ENCODE measurements at places on chromosomes 2 and 18.

DNA sequence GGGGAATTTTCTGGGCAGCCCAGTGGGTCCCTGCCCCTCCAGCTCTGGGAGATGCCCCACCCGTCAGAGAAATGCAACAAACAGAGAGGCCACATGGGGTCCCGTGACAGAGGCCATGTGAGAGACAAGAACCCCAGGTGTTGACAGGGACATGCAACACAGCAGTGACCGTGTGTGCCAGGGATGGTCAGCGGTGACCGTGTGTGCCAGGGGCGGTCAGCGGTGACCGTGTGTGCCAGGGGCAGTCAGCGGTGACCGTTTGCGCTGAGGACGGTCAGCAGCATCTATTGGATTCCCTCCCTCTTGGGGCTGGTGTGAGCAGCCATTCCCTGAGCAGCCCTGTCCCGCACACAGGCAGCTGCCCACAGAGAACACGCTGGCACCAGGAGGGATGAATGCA lies 146.6 kb upstream of the OTOS start:
- no peak for DNase-seq

GRCh38 chr2:99101697-99102096 lies 39.8 kb upstream of the C2orf15 start:
- DNase-seq = no peak

DNA sequence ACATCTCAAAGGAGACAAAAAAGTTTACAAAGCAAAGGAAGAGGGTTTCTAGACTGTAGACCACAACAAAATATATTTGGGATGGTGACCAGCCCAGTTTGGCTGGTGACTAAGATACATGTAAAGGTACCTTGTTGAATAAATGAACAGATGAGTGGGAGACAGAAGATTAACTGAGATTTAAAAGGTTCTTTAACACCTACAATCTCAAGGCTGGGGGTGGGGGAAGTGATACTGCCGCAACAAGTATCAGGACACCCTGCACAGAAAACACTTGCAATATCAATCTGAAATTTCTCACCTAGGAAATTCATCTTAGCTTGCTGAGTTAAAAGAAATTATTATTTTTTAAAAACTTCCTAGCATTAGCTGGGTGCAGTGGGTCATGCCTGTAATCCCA lies 8.3 kb downstream of the RNF149 start:
- DNase-seq = no peak

DNA sequence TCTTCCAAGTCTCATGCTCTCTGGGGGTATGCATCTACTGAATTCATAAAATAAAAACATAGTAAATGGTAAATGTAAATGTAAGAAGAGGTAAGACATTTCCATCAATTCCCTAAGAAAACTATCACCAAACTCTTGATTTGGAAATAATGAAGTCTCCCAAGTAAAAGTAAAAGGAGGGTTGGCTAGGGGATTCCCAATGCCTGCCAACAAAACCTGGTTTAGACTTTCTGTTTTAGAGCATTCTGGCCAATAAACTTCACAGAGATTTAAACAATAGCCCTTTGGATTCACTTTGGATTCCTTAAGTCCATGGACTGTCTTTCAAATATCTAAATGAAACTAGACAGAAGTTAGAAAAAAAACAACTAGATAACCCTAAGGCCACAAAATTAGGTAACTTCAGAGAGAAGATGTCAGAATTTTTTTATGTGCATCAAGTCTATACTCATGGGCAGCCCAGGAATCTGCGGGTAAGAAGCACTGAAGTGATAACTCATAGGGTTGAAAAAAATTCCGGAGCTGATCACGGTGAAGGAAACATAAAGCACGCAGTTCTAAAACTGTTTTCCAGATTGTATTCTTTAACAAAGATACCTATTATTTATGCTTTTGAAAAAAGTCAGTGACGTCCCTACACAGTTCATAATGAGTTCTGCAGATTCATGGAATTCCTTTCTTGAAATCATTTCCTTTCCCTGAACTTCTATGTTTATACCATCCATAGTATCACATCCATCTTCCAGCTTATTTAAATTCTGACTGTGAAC lies 263.6 kb downstream of the AFF3 start:
- DNase-seq = no peak

GRCh38 chr2:74921236-74921736 lies 37.2 kb upstream of the POLE4 start:
- no peak for DNase-seq

DNA sequence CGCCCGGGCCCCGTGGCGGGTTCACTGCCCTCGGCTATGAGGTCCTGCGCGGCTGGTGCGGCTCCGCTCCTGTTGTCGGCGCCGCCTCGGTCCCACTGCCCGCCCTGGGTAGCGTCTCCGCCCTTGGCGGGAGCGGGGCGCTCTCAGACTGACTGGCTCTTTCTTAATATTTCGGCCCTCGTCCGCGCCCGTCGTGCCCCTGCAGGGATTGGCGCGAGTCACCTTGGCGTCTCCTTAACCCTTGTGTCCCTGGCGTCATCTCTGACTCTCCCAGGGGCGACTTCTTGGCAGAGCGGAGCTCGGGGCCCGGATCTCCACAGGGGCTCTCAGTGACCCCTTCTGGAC lies 1.3 kb downstream of the PTMA start:
- no peak for DNase-seq

DNA sequence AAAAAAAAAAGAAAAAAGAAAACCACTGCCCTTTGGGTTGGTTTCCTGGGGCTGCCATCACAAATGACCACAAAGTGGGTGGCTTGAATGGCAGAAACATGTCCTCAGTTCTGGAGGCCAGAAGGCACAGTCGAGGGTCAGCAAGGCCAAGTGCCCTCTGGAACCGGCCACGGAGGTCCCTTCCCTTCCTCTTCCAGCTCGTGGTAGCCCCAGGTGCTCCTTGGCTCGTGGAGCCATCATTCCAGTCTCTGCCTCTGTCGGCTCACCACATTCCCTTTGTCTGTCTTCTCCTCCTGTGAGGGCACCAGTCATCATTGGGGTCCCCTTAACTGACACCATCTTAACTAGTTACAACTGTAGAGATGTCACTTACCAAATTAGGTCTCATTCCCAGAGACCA lies 8.5 kb upstream of the NFATC1 start:
- no peak for DNase-seq

GRCh38 chr2:56047136-56047535 lies 123.6 kb upstream of the EFEMP1 start:
- no peak for DNase-seq

DNA sequence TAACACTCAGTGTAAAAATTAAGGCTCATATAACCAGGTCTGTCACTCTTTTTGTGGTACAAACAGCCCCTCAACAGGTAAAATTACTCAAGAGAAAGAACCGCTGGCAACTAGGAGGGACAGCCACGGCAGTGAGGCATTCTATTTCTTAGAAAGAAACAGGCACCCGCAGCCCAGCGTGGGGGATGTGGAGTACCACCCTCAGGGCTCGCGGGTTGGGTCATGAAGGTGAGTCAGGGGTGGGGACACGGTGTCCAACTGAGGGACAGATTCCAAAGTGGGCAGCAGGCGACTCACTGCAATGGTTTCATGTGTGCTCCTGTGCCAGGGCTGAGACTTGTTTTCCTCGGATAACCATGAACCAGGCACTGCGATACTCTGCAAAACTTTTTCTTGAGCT lies 129.4 kb downstream of the DTNB start:
- no peak for DNase-seq

DNA sequence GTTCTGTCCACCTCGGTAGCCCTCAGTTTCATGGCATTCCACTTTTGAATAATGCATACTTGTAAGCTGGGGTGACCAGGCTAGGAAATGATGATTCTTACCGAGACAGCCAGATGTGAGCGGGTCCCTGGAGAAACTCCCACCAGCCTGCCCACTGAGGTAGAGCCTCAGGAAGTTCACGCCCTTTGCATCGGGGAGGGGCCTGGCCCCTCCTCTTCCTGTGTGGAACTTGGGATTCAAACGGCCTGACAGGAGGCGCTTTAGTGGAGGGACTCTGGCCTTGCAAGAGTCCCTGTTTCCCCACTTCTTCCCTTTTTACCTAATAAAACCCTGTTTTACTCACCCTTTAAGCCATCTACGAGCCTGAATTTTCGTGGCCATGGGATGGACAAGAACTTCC lies 44.6 kb downstream of the MRO start:
- no peak for DNase-seq

DNA sequence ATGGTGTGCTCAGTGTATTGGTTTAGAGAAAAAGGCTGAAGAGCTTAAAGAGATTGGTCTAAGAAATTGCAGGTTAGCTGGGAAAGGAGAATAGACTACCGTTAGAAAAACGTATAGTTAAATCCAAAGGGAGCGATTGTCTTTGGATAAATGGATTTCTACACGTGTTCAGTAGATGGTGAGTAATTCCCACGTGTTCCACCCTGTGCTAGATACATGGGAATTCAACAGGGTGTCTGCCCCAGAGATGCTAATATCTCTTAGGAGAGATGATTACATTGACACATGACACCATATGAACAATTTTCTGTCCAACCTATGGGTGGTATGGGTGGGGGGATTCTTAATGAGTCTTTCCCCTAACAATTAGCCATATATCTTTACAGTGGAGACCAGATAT lies 99.8 kb downstream of the TDRD15 start:
- DNase-seq = no peak

- no peak for DNase-seq
These were observed 4.3 kb downstream of the IGFBP5 start for GRCh38 chr2:216690853-216691741.

DNA sequence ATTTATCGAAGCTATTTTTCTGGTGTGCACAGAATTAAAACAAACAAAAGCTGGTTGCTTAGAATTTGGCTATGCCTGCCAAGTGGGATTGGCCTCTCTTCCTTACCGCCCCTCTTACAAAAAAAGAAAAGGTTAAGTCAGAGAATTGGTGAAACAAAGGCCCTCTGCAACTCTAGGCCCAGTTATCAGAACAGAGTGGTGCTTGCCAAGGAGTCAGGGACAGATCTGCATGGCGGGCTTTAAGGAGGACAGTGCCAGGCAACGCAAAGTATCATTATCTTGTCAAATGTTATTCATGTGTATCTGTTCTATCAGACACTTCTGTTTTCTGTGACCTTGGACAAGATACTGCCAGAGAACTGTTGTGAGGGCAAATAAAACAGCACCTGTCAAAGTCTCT lies 78.3 kb downstream of the TGIF1 start:
- DNase-seq = no peak

- DNase-seq = no peak
These were observed 33.3 kb upstream of the GMCL1 start for GRCh38 chr2:69796174-69796573.

DNA sequence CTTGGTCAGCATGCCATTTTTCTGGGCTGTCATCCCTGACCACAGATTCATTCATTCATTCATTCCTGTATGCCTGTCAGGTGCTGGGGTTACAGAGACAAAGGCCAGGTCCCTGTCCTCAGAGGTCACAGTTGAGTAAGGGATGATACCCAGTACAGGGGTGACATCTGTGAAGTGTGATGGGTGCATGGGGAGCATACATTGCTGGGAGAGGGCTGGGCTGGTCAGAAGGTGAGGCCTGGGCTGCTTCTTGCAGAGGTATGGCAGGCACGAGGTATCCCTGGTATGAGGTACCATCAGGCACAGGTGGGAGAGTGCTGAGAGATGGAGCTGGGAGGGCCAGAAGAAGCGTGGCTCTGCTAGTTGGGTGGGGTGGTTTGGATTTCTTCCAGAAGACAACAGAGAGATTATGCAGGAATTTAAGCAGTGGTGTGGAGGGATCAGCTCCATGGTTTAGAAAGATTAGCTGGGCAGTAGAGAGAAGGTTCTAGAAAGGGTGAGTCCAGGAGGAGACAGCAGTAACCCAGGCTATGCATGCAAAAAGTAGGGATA lies 181.9 kb upstream of the HAAO start:
- DNase-seq = no peak

- no peak for DNase-seq
These were observed 59.2 kb downstream of the KYNU start for GRCh38 chr2:142936629-142937028.

DNA sequence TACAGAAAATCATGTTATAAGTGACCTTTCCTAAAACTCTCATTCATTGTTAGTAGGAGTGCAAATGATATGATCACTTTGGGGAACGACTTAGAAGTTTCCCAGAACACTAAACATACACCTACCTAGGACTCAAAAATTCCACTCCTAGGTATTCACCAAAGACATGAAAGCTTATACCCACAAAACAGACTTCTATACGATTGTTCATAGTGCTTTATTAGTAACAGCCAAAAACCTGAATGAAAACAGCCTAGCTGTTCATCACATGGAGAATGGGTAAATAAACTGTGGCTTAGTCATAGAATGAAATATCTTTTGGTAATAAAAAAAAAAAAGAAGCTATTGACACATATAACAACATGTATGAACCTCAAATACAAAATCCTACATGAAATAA lies 8.8 kb downstream of the NOL10 start:
- DNase-seq = no peak

GRCh38 chr2:56309626-56310170 lies 125.9 kb downstream of the CCDC85A start:
- DNase-seq = no peak

DNA sequence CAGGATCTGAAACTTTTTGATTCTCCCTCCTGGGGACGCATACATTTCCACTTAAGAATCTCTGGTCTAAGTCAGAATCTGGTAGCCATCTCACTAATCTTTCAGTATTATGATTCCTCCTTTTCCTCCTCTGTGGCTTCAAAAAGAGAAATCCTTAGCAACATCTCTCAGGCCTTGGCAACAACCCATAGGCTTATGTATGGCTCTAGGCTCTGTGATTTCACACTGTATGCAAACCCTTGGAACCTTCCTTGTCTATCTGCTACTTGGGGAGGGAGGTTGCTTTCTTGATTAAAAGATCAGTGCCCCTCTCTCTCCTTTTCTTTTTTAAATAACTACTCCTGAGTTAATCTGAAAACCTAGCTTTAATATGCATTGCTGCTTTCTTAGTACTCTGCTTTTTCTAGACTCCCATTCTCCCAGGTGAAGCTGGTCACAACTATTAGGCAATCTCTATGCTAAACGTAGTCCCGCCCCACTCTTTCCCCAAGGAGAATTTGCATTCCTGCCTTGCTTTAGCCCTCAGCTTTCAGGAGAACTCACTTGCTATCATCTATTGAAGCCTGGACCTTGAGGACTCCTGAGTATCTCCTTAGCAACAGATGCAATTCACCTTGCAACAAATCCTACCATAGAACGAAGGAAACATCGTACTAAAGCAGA lies 72.2 kb upstream of the L3MBTL4 start:
- DNase-seq = no peak

GRCh38 chr2:234606896-234607295 lies 110.0 kb upstream of the ARL4C start:
- DNase-seq = no peak

- no peak for DNase-seq
These were observed 44.4 kb upstream of the RNU4ATAC start for GRCh38 chr2:121486191-121486790.

DNA sequence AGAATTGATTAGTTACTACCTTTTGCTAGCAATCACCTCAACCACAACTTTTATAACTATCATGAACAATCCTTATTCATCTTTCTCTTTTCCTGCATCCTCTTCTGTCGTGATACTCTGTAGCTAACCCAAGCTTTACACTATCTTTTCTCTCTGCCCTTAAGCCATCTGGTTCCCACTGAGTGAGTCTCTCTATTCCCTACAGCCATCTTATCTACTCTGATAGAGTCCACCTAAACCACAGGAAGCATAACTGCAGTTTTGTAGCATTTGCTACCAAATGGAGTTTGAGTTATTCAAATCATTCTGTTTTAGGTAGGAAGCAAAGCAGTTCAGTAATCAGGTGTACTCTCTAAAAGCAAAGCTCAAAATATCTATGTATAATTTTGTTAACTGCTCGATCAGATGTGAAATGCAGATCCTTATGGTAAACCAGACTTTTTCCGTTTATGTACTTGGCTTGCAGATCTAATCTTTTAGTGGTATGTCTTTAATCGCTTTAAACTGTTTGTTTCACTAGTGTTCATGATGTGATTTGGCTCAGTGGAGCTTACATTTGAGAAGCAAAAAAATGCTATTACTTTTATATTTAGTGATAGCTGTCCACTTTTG lies 91.0 kb downstream of the CSRNP3 start:
- no peak for DNase-seq

- no peak for DNase-seq
These were observed 1067.4 kb downstream of the LRP1B start for GRCh38 chr2:141063406-141063805.

Data from stimulated activated CD4-positive, alpha-beta T cell treated with anti-CD3 and anti-CD28 coated beads, Interleukin-15, amount 100 ng/mL, for 48 hours (primary cell).